ENCODE measurements at places on chromosomes 1 and 21. TPM values are rescaled to one million over a fixed set of nuclear protein-coding genes. Genes with fewer than 3 reads are reported as not detected.
A peak's percentile ranks its signal among the peaks of the same experiment; 100 is the strongest.

- peak; percentile 12 for DNase-seq
Measured at GRCh38 chr1:94433866-94434265, 15.7 kb downstream of the ABCD3 start.

DNA sequence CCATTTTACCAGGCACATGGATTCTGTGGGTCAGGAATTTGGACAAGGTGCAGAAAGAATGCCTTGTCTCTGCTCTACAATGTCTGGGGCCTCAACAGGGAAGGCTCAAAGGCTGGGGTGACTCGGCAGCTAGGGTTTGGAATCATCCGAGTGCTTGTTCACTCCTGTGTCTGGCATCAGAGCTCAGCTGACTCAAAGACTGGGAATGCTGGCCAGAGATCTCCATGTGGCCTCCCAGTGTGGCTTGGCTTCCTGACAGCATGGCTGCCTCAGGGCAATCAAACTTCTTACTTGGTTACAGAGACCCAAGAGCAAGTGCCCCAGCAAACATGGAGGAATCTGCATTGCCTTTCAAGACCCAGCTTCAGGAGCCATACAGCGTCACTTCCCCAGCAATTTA is 110.5 kb downstream of the TOMM20 start:
- DNase-seq = peak; percentile 98

GRCh38 chr1:81118550-81118949 is 682.2 kb upstream of the ADGRL2 start:
- DNase-seq = no peak

DNA sequence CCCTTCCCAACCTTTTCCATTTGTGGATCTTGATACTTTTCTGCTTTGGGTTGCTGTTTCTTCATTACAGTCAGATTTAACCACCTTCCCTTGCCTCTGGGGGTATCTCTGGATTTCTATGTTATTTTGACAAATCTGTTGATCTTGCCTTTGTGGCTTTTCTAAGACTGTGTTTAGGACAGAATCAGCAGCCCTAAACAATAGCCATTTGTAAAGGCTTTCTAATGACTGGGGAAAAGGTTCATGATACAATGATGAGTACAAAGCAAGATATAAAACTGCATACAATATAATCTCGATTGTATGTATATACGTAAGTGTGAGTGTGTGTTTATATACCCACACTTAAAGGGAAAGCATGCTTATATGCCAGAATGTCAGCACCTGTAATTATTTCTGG is 27.8 kb downstream of the FAM20B start:
- DNase-seq = no peak

- no peak for DNase-seq
Measured at GRCh38 chr1:179296356-179297104, 2.9 kb downstream of the SOAT1 start.

DNA sequence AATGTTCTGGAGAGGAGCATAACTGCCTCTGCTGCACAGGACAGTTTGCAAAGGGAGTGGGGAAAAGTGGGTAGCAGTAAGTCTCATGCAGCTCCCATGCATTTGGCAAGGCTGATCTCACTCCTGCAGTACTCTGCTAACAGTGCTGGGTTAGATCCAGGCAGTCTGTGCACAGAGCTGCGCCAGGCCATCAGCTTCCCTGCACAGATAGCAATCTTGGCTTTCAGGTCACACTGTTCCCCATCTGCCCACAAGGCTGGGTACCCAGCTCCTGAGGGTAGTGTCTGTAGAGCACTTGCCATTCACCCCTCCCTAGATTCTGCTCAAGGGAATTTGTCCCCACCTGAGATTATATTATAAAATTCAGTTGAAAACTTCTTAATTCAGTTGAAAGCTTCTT is 72.1 kb downstream of the SH3BGR start:
- DNase-seq = no peak

DNA sequence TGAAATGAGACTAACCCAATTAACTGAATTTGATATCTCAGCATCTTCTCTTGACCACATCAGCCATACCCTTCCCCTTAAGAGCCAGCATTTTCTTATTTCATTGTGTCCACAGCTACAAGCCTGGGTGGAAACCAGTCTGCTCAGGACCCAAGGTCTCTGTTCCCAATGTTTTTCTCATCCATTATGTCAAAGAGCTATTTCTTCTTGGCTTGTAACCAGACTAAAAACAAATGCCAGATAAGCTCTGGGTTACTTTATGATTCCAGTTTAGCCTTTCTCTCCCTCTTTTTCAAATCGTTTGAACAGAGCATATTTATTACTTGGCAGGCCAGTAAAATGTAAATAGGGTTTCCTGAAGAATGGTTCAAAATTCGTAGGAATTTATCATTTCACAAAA is 109.3 kb upstream of the SPATA6 start:
- no peak for DNase-seq

DNA sequence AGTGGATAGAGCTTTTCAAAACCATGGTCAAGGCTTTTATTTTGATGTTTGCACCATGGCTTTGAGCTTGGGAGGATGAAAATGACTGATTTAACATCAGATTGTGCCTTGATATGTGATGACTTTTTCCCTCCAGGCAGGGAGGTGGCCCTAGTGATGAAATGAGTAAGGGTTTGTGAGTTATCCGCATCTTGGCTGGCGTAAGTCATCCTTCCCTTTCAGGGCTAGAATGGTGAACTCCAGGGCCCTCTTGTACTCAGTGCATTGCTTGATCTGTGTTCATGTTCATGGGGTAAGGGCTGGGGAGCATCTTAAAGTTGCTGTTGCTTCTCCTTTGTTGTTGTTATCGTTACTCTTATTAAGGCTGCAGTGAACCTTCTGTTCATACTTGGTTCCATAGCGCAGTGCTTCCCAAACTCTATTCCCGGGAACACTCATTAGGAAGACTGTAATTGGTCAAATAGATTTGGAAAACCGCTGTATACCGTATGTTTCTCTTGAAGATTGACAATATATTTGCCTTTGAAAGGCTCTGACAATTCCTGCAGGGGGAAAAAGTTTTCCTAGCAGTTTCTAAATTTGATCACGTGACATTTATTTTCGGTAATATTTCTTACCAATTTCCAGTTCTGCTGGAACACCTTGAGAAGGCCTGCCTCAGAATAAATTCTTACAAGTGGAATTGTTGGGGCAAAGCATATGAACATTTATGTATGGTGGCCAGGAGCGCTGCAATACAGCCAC is 23.1 kb downstream of the GPR137B start:
- DNase-seq = no peak

DNA sequence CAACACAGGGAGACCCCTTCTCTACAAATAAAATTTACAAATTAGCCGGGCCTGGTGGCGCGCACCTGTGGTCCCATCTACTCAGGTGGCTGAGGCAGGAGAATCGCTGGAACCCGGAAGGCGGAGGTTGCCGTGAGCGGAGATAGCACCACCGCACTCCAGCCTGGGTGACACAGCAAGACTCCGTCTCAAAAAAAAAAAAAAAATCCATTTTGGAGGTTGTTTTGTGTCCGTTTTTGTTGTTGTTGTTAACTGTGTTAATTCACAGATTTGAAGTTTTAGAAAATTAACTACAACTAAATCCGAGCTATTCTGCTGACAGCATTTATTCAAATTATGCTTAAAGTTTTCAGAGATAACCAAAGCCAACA is 618 bp downstream of the CLCC1 start:
- DNase-seq = peak; percentile 6

GRCh38 chr1:76018045-76018444 is 56.5 kb upstream of the ST6GALNAC3 start:
- no peak for DNase-seq

DNA sequence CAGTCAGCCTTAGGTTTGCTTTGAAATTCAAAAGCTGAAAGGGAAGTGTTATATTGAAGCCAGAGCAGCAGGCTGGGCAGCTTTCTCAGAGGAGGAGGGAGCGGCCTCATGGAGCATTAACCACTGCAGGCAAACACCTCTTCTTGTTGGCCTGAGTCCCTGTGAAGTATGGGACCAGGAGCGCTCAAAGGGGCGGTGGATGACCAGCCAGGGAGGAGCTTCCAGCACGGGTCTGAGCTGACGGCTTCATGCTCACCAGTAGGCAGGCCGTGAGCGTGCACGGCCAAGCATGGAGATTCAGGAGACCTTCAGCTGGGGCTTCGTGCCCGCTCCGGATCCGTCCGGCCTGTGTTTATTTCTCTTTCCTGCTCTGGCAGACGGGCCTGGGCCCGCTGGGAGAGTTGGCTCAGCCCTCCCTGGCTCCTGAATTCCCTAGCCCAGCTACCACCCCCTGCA is 245.2 kb downstream of the TRABD2B start:
- DNase-seq = peak; percentile 4

DNA sequence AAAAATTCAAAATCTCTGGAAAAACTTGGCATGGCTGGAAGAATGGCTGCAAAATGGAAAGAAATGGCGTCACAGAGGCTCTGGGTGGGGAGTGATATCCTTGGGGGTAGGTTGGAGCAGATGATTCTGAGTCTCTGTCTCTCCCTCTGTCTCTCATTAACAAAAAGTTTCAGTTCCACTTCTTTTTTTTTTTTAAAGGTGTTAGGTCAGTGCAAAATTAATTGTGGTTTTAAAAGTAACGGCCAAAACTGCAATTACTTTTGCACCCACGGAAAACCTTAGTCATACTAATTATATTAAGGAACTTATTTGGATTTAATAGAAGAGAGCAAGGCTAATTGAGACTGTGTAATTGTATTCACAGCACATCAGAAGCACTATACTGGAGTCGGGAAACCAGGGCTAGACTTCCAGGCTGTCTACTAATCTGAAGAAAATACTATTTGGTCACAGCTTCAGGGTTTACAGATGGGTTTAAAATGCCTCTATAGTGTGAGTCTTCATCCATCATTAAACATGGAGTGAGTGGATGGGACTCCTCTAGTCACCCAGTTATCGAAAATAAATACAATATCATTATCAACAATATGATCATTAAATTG is 289.1 kb upstream of the PLD5 start:
- DNase-seq = no peak

Gene SDE2
- total RNA-seq = 14.7 TPM

Gene AGMAT
- 0.28 TPM for total RNA-seq

Gene KIF21B
- 0.36 TPM for total RNA-seq

Gene XCL1
- total RNA-seq = not detected

Gene SPRR2F
- not detected for total RNA-seq

Gene SLC35E2B
- total RNA-seq = 13.9 TPM

Gene NCAM2
- total RNA-seq = 5.0 TPM

Gene RPS6KC1
- 25.8 TPM for total RNA-seq
